ENCODE measurements at places on chromosomes 13 and 19.

DNA sequence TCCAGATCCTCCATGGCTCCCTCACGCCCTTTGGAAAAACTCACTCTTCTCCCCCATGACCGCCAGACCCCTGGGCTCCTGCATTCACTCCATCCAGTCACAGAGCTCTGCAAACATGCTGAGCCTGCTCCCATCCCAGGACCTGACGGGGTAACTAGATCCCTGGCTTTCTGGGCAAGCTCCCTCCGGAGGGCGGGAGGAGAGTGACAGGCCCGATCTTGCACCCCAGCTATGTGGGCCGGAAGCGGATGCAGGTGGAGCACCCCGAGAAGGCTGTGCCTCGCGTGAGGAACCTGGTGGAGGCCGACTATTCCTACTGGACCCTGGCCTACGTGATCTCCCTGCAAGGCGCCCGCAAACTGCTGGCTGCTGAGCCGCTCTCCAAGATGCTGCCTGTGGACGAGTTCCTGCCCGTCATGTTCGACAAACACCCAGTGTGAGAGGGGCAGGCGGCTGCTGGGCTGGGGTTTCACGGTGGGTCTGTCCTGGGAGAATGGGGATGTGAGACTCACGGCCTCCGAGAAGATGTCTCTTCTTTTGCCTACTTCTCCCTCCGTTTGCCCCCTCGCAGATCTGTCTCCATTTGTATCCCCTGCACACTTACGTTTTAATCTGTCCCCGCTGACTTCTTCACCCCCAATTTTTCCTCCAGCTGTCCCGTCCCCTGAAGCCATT, 25.2 kb downstream of the COLGALT1 start:
- DNase-seq: no peak

DNA sequence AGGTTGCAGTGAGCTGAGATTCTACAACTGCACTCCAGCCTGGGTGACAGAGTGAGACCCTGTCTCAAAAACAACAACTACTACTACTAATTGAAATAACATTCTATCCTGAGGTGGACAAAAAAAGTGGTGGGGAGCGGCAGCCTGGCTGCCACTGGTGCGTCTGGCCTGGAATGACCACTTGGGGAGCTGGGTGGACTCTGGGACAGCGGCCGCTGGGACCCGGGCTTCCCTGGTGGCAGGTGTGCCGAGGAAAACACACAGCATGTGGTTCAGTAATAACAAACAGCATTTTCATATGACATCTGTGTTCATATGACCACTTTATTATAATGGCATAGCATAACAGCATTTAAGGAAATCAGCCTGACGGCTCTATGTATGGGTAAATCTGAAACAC, 33.9 kb downstream of the TFDP1 start:
- DNase-seq: no peak

DNA sequence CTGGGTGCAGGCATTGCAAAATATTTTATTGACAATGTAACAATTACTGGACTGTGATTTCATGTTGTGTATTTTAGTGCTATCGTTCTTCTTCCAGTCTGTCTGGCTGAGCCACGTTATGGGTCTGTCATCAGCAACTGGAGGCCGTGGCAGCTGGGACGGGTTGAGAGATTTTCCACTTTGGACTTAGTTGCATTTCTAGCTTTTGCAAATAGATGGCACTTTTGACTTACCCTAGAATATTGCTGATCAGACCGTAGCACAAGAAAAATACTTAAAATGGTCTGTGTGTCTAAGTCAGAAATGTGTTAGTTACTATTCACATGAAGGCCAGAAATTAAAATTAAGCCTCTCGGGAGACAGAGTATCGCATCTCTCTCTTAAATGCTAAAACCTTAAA, 211.1 kb downstream of the TEX29 start:
- DNase-seq: no peak

DNA sequence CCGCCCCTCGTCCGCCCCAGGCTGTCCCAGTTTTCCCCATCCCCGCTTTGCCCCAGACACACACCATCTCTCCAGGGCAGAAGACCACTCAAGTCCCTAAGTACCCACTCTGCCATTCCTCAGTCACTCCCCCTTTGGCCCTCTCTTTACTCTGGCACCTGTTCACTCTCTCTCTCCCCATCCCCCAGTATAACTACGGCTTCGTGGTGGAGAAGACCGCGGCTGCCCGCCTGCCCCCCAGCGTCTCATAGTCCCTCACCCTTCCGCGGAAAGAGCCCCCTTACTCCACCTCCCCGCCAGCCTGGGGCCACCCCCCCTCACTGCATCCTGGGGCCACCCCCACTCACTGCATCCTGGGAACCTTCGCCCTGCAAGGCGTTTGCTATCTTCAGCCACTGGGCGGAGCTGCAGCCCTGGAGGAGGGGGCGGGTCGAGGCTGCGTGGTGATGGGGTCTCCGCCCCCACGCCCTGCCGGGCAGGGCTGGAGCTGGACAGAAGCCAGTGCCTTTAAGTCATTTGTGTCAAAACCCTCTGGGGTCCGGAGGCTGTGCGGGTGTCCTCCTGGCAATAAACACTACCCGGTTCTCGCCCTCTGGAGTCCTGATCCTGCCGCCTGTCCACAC, 5.0 kb downstream of the MVB12A start:
- DNase-seq: no peak

- DNase-seq: no peak
These were observed 20.6 kb upstream of the METTL21C start for GRCh38 chr13:102715447-102715846.

DNA sequence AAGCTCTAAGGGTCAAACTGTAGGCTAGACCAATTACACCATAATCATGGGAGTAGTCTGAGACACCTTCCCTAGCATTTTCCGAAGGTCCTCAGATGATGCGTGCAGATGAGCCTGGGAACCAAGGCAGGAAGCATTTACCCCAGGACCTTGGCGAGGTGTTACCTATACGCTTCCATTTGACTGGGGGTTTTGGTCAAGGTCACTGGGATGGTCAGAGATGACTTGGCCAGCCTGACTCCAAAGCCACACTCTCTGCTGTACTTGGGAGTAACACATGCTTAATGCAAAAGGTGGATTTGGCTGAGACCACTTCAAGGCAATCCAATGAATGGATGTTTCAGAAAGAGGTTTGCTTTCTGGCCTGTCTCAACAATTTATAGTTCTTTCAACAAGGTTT, 98.9 kb upstream of the IRS2 start:
- no peak for DNase-seq

All from stimulated activated CD4-positive, alpha-beta T cell treated with anti-CD3 and anti-CD28 coated beads, TNF-alpha, amount 100 ng/mL, for 4 hours (primary cell).